Activated naive CD8-positive, alpha-beta T cell treated with anti-CD3 and anti-CD28 coated beads for 36 hours (primary cell): ENCODE measurements at places on chromosomes 7 and 10.
A peak's percentile ranks its signal among the peaks of the same experiment; 100 is the strongest.

DNA sequence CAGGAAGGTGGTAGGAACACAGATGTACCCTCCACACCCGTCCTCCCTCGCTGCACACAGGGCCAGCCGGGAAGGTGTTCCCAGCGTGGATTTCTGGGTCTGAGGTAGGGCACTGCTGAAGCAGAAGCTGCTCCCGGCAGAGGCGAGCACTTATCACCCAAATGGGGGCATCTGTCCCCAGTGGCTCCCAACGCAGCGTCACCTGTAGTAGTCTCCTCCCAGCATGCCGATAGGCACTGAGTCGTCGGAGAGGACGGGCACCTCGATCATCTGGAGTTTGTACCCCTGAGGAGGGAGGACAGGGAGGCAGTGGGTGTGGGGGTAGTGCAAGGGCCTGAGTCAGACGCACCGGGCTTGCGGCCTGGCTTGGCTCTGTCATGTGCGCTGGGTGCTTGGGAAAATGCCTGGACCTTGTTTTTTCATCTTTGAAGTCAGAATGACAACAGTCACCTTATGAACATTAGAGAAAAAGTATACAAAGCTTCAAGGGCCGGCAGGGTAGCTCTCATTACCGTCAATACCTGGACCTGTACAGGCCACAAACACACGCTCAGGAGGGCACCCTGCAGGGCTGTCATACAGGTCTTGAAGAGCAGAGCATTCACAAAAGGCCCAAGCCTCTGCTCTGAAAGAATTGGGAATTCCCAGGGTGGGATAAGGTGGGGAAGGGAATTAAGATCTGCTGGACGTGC is 3.1 kb upstream of the PYROXD2 start:
- DNase-seq = no peak

DNA sequence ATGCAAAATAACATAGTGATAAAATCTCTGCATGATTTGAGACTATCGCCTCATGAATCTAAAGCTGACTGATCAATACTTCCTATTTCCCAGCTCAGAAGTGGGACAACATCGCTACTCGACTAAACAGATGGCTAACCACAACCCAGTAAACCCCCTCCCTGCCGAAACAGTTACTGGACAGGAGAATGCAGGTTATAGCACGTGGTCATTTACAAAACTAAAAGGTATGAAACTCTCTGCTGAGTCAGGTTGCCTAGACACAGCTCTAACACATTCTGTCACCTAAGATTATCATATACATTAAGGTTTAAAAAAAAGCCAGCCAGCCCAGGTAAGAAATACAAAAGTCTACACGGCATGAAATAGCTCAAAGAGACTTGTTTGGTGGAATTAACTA is 64.0 kb downstream of the CTBP2 start:
- no peak for DNase-seq

DNA sequence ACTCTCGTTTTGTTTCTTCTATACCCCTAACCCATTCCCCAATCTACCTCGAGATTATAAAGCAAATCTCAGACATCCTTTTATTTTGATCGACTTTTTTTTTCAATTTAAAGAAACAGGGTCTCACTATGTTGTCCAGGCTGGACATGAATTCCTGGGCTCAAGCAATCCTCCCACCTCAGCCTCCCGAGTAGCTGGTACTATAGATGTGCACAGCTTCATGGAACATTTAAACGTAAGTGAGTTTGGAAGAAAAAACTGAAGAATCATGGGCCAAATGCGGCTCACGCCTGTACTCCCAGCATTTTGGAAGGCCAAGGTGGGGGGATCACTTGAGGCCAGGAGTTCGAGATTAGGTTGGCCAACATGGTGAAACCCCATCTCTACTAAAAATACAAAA is 96.0 kb downstream of the UPF2 start:
- no peak for DNase-seq

DNA sequence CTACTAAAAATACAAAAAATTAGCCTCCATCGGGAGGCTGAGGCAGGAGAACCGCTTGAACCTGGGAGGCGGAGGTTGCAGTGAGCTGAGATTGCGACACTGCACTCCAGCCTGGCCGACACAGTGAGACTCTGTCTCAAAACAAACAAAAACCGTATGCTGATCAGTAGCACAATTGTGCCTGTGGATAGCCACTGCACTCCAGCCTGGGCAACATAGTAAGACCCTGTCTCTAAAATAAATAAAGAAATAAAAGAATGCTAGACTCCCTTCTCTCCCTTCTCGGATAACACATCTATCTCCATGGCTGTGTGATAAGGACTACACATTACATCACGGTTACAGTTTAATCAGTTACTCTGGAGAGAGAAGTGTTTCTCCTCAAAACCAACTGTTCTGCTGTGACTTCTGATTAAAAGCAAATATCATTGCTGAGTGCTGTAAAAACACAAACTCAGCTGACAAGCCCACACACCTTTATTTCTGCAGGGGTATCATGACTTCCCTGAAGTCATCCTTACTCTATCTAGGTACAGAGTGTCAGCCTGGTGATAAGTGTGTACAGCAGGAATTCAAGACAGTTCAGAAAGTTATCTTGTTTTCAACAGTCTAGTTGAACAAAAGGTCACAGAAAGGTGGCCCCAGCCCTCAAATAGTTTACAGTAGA is 5.3 kb upstream of the ARHGAP19 start:
- no peak for DNase-seq

- no peak for DNase-seq
Measured at GRCh38 chr7:77894574-77895091, 96.1 kb downstream of the PHTF2 start.

DNA sequence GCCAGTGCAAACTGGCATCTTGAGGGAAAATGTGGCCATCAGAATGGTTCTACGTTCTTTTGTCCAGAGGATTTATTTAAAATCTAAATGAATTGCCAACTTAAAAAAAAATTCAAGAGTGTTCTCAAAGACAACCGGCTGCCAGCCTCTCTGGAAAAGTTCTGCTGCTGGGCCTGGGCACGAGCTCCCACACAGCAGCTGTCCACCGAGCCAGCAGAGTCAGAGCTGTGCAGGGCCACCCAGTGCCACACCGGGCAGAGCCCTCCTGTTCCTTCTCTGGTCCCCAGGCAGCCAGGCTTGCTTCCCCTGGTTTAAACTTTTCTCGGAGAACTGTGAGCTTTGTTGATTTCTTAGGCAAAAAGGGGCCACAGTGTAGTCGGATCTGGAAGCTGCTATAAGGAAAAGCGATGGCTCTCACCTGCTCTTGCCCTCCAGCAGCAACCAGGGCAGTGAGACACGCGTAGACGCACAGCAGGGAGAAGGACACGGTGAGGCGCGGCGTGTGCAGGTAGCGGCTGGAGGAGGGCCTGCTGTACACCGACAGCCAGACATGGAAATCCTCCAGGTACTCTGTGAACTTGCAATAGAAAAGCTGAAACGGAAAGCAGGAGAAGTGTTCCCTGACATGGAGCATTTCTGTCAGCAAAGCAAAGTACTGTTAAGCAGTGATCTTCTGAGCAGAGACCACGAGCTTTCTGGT is 111.6 kb downstream of the PKD1L1 start:
- no peak for DNase-seq

- DNase-seq = peak; percentile 32
Measured at GRCh38 chr10:60732807-60733516, 45.3 kb upstream of the CDK1 start.

DNA sequence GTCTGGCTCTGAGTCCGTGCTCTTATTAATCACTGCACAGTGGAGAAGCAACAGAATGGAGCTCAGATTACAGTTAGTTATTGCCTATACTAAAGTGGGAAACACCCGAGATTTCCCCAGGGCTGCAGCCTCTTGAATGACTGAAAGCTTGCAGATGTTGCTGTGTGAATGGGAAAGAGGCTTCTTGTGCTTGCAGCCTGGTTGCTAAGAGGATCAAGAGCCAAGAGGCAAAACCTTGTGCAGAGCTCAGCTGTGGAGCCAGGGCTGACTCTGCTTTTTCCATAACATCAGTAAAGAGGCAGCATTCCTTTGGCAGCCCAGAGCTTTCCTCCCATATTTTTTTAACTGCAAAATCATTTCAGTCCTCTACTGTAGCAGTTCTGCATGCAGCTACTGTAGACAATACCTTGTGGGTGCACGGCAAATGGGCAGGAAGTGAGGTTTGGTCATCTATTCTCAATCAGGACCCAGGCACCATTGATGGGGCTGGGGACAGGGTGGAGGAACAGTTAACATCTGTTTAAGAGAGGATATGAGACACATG is 86.5 kb downstream of the RALA start:
- DNase-seq = no peak

GRCh38 chr10:49620841-49621378 is 7.1 kb downstream of the CHAT start:
- DNase-seq = no peak

GRCh38 chr10:55550236-55550635 is 749.2 kb upstream of the PCDH15 start:
- no peak for DNase-seq

GRCh38 chr7:29987811-29988317 is 1.7 kb downstream of the SCRN1 start:
- DNase-seq = no peak

GRCh38 chr10:63114031-63114814 is 18.9 kb upstream of the NRBF2 start:
- DNase-seq = no peak

DNA sequence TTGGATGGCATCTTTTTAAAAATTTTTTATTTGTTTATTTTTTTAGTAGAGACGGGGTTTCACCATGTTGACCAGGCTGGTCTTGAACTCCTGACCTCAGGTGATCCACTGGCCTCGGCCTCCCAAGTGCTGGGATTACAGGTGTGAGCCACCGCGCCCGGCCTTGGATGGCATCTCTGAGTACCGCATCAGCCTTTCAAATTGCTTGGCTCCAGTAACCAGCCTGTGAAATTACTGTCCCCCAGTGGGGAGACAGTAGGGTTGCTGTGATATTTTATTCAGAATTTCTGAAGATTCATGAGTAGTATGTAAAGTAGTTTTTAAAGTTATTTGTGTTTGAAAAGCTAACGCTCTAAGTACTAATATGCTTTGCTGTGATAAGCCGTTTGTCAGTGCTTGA is 1.2 kb downstream of the NUB1 start:
- DNase-seq = no peak

DNA sequence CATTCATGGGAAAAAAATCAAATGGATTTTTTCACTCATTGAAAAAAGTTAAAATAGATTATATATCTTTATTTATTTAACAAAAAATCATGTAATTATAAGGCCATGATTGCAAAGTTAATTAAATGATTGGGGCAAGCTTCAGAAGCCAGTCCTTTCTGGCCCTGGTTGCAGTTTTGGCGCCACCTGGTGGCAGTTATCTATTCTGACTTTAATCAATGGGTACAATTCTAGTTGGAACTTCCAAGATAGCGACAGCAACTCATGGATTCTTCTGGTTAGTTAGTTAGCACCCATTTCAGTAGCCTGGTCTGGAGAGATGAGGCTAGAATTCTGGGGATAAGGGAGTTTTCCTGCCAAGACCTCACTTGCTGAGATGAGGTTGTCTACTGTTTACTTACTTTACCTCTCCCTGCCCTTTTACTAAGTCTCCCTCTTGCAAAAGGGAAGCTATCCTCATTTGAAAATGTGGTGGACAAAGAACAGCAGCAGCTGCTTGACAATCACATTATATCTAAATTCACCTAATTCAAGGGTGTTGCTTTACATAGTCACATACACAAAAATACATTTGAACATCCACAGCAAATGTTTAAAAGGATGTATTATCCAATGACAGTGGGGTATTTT is 42.3 kb downstream of the NOC3L start:
- peak; percentile 38 for DNase-seq

- no peak for DNase-seq
Measured at GRCh38 chr7:127920787-127921438, 110.3 kb downstream of the LRRC4 start.

DNA sequence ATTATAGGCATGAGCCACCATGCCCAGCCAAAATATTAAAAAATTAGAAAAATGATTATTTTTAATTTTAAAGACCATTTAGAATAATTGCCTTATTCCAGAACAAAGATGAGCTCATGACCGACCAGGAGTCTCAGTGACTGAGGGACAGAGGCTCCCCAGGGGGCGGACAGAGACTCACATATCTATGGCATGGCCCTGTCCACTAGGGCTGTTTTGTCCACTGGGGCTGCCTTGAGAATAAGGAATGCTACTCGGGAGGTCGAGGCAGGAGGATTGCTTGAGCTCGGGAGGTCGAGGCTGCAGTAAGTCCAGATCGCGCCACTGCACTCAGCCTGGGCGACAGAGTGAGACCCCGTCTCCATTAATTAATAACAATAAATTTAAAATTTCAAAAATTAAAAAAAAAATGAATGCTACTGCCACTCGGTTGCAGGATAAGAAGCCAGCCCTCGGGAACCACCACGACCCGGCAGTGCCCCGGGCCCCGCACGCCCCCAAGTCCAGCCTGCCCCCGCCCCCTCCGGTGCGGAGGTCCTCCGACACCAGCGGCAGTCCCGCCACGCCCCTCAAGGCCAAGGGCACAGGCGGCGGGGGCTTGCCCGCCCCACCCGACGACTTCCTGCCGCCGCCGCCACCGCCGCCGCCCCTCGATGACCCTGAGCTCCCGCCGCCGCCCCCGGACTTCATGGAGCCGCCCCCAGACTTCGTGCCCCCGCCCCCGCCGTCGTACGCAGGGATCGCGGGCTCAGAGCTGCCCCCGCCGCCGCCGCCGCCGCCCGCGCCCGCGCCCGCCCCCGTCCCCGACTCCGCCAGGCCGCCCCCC is 128.6 kb downstream of the APBB1IP start:
- DNase-seq = no peak

- no peak for DNase-seq
Measured at GRCh38 chr10:95530561-95530960, 30.6 kb downstream of the SORBS1 start.

GRCh38 chr7:43679210-43680068 is 49.9 kb downstream of the COA1 start:
- DNase-seq = no peak

GRCh38 chr7:151012031-151012692 is 12.1 kb downstream of the ATG9B start:
- DNase-seq = no peak

DNA sequence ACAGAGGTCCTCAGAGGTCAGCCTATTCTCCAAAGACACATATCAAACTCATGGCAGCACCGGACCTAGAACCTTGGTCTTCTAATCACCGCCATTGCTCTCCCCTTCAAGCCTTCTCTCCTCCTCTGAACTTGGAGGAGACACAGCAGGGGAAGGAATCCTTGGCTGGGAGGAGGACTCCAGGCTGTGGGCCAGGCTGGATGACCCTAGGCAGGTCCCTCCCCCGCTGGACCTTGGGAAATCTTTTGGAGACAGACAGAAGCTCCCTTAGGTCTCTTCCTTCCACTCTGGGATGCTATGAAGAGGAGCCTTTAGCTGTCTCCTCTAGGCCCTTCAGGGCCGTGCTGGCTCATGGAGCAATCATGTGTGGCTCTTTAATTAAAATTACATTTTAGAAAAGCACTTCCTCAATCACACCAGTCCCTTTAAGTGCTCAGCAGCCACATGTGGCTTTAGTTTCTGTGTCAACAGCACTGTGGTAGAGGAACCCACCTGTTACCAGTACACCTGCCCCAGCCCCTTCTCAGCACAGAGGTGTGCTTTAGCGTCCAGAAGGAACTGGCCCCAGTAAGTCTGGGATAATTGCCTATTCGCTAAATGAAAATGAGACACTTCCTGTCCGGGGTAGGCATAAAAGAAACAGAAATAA is 238.2 kb downstream of the CELF2 start:
- DNase-seq = no peak

GRCh38 chr7:81789406-81790119 is 19.7 kb upstream of the HGF start:
- DNase-seq = no peak
